Stimulated activated CD8-positive, alpha-beta memory T cell treated with anti-CD3 and anti-CD28 coated beads, Interleukin-12 subunit alpha, Interleukin-12 subunit beta, amount 100 ng/mL, for 4 hours (primary cell): ENCODE measurements at places on chromosomes 1 and 21.
A peak's percentile ranks its signal among the peaks of the same experiment; 100 is the strongest.

DNA sequence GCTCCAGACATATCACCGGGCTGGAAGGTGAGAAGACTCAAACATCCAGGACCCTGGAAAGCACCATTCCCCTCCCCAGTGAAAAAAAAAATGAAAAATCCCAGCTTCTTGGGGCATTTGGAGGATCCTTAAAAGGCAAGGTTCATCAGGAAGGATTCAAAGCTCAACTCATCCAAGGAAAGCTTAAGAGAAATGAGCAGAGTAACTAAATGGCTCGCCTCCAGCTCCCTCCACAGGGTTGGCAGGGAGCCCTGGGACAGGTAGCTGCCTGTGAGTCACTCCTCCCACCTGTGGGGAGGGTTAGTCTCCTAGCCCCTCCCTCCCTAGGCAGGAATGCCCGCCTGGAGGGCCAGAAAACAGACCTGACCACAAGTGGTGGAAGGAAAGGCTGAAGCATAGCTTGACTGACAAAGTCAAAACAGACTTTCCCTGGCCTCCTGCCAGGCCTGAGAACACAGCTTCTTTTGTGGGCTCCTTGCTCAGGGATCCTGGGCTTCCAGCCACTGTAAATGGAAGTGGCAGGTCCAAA lies 712 bp upstream of the LAMB3 start:
- no peak for DNase-seq

DNA sequence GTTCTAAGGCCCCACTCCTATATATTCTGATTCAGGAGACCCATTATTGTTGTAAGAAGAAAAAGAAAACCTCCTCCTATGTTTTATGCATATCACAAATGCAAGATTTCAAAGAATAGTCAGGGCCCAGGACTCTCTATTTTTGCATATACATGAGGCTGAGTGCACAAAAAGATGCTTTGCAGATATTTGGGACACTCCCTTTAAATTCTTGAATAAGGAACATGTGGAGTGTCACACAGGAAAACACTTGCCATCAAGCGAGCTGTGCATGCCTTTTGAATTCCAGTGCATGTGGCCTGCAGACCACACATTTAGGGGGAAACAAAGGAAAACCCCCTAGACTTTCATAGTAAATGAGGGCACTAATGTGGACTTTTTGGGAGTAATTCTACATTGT lies 5.6 kb downstream of the MAP3K7CL start:
- no peak for DNase-seq

DNA sequence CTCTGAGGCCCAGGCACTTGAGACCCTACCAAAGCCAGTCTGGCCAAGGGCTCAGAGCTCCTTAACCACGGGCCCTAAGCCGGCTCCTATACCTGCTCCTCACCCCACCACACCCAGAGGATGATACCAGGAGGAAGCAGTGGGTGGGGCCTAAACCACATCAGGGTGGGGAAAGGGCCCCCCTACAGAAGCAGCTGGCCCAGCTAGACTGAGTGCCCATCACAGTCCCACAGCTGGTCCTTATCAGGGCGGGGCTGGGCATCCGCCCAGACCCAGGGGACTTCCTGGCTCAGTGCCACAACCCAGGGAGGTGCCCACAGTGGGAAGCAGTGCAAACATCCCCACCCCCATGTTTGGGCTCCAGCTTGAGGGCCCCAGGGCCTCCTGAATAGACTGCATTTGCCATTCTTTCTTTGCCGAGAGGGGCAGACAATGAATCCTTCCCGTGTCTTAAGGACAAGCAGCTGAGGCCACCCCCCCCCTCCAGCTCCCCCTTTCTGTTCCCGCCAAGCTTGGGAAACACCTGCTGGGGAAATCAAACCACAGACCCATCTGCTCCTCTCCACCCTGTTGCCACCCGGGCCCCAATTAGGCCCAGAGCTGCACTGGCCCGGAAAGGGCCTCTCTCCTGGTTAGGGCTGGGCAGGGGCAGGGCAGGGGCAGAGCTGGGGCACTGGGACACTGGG lies 6.2 kb downstream of the E2F2 start:
- DNase-seq: no peak

- DNase-seq: no peak
Measured at GRCh38 chr21:43608225-43608624, 51.1 kb downstream of the HSF2BP start.

GRCh38 chr1:50853325-50853724 lies 106.7 kb downstream of the FAF1 start:
- no peak for DNase-seq

DNA sequence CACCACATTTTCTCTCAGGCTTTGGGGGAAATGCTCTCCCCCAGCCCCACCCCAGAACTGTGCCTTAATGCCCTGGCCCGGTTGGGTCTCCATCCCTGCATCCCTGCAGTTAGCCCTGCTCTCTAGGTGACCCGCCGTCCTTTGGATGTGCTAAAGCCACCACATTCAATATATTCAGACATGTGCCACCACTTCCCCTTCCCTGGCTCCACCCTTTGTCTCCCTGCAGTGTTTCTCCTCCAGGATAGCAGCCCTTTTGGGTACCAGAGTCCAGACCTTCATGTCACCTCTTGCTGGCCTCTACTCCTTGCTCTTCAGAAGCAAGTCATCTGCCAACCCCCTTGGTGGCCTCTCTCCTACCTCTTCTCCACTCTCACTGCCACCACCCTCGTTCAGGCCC lies 41.8 kb downstream of the RUNX1 start:
- no peak for DNase-seq

DNA sequence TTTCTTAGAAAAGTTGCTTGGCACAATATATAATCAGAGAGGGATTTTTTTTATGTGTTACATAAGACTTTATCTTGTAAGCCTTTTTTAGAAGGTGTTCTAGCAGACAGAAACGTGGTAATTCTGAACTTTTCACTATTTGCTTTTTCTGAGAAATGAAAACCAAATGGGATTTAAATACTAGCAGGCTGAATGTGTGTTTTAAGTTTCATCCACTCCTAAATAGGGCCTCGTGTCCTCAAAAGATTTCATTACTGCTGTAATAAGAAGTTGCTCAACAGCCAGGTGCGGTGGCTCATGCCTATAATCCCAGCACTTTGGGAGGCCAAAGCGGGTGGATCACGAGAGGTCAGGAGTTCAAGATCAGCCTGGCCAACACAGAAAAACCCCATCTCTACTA lies 44.7 kb upstream of the FMO2 start:
- no peak for DNase-seq

DNA sequence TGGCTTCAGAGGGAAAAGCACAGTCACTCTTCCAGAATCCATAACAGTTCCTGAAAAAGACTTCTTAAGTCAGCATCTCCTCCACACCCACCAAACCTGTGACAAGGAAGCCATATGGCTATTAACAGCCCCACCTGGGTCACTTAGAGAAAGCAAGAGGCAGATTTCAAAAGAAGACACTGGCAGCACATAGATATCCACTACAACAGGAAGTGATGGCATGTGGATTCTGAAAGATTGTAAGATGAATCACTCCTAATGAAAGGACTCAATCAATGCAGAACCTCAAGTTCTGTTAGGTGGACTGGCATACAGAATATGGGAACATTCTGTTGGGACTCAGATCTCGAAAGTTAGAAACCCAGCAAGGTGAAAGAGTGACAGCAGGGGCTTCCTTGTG lies 365.9 kb downstream of the TGFB2 start:
- no peak for DNase-seq

DNA sequence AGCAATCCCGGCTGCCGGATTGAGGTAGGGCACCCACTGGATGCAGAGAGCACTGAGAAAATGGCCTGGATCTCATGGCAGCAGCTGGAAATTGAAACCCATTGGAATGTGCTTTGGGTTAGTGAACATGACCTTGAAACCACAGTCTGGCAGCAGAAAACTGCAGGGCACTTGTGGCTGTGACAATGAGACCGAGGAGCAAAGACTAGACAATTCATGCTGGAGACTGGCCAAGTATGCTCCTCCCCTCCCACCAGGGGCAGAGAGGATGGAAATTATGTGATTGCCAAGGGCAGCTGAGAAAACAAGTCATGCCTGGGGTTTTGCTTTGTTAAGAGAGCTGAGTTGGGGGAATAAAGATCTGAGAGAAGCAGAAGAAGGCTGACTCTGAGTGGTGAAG lies 60.7 kb downstream of the ZNF697 start:
- DNase-seq: no peak

GRCh38 chr21:36589352-36589971 lies 109.5 kb upstream of the SIM2 start:
- DNase-seq: no peak

- DNase-seq: no peak
Measured at GRCh38 chr21:20642681-20643080, 355.5 kb upstream of the NCAM2 start.

- no peak for DNase-seq
Measured at GRCh38 chr1:201465698-201466290, 3.2 kb downstream of the PHLDA3 start.

- DNase-seq: no peak
Measured at GRCh38 chr21:34037009-34037795, 36.2 kb upstream of the MRPS6 start.

DNA sequence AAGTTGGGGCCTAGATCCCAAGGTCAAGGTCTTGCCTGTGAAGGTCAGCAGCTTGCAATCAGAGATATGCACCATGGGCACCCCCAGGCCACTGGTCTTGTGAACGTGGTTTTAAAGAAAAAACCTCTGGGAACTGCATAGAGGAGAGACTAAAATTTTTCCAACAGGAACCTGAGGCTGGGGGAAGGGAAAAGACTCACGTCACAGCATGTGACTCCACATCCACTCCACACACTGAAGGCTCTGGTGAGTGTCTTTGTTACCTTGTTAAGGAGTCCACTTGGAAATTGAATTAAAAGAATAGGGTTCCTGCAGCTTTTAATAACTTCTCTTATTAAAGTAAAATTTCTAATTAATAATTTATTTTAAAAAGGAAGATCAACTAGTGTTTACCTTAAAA lies 224.9 kb downstream of the DAB1 start:
- no peak for DNase-seq

GRCh38 chr1:151356696-151357095 lies 9.6 kb upstream of the RFX5 start:
- no peak for DNase-seq

DNA sequence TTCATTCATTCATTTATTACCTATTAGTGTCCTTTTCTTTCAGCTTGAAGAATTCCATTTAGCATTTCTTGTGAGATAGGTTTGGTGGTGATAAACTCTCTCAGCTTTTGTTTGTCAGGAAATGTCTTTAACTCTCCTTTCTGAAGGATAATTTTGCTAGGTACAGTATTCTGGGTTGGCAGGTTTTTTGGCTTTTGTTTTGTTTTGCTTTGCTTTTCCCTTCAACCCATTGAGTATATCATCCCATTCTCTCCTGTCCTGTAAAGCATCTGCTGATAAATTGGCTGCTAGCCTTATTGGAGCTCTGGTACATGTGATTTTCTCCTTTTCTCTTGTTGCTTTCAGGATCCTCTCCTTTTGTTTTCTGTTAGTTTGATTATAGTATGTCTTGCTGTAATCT lies 47.0 kb upstream of the RGS4 start:
- DNase-seq: no peak

DNA sequence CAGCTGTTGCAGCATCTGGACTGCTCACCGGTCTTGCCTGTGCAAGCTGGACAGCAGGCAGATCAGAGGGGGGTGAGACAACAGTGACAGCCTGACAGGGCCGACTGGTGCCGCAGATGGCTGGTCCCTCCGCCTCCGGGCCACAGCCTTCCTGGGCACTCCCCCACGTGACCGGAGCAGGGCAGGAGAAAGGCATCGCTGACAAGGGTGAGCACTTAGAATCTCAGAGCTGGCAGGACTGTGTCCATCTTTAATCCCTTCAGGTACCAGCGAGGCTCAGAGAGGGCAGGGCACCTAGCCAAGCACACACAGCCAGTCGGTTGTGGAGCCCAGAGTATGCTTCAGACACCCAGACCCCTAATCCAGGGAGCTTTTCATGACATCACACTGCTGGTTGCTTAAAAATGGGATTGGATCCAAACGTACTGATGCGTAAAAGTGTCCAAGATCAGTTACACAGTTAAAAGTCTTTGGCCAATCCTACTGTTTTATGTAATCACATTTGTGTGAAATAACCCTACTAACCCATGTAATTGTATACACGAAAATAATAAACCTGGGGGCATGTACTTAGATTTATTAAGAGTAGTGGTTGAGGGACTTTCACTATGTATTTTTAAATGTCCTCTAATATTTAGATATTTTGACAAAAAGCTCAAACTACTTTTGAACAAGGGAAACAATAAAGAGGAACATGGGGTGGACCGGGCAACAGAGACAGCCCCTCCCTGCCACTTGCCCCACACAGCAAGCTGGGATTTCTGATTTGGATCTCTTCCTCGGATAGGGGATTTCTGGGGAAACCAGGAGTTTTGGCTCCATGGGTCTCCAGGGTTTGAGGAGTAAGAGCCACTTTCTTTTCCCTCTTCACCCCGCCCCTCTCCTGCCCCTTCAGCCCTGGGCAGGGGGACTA lies 758 bp upstream of the CNTN2 start:
- DNase-seq: no peak

GRCh38 chr1:87362834-87363426 lies 34.2 kb downstream of the LMO4 start:
- no peak for DNase-seq

- no peak for DNase-seq
Measured at GRCh38 chr1:214621236-214621635, 18.2 kb downstream of the CENPF start.

- no peak for DNase-seq
Measured at GRCh38 chr1:61266738-61267137, 184.4 kb downstream of the NFIA start.

DNA sequence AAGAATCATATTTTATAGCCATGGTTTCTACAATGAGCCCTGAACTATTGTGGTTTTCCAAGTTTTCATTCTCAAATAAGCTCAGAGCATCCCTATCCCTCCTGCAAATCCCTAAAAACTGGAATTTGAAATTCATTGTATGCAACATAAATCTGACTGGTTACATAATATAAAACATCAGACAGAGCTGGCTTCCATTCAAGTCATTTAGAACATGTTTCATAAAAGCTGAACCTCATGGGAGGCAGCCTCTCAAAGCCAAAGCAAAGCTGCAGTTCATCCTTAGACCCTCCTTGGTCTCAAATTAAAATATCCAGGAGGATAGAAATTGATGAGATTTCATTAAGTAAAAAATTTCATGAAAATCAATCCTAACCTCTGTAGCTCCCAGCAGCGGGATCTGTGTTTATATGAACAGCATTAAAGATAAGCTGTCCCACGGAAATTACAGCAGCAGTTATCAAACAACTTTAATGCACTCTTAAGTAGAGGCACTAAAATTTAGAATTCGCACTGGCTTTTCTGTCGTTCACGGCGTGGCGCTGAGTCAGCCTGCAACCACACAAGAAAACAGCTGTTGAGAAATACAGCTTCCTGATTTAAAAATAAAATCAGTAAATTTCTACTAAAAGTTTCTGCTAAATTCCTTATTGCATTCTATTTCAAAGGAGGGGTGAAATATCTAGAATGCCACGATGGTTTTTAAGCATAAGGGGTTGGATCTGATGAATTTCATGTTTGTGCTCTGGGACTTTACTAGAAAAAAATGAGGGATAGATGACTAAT lies 99.9 kb upstream of the TIAM1 start:
- DNase-seq: peak; percentile 2

- no peak for DNase-seq
Measured at GRCh38 chr1:1175221-1176062, 1.8 kb downstream of the TTLL10 start.

DNA sequence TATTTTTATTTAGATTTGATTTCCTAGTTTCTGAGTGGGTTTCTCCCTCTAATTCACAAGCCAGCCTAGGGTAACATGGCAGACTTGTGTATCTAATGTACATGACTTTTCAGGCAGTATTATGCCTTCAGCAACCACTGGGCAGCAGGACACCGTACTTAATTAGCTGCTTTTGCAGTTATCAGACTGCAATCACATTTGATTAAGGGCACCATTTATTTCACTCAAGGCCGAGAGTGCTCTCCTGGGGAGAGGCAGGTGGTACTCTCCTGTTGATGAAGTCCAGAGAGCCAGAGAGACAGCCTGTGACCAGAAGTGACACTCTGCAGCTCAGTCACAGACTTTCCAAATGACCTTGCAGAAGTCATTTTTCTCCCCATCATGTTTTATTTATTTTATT lies 18.7 kb downstream of the CYYR1 start:
- DNase-seq: no peak
